Dermis blood vessel endothelial cell (primary cell): ENCODE measurements at places on chromosomes 13 and 19. TPM values are rescaled to one million over a fixed set of nuclear protein-coding genes. Genes with fewer than 3 reads are reported as not detected.

DNA sequence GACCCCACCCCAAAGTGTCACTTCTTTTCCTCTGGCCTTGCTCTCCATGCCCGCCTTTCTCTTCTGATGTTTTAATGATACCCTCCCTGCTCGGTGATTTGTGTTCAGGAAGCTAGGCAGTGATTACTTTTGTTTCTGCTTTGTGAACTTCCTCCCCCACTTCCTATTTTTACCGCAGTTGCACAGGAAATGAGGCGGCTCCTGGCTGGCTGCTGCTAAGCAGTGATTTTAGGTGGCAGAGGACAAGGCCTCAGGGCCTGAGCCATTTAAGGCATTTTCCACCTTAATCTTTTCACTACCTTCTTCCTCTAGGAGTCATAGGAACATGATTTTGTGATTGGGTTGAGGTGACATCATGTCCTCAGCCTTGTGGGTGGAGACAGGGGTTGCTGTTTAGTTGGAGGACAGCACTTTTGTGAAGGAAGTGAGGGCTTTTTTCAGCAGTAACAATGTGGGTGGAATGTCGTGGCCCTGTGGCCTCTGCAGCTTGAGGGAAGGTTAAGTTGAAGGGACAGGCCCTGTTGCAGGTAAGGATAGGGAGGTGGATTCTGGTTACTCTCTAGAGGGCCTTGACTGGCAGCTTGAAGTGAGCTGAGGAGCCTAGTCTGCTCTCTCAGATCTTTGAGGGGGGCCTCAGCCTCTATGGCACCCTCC lies 15.7 kb downstream of the GARRE1 start:
- peak; percentile 99 for DNase-seq

DNA sequence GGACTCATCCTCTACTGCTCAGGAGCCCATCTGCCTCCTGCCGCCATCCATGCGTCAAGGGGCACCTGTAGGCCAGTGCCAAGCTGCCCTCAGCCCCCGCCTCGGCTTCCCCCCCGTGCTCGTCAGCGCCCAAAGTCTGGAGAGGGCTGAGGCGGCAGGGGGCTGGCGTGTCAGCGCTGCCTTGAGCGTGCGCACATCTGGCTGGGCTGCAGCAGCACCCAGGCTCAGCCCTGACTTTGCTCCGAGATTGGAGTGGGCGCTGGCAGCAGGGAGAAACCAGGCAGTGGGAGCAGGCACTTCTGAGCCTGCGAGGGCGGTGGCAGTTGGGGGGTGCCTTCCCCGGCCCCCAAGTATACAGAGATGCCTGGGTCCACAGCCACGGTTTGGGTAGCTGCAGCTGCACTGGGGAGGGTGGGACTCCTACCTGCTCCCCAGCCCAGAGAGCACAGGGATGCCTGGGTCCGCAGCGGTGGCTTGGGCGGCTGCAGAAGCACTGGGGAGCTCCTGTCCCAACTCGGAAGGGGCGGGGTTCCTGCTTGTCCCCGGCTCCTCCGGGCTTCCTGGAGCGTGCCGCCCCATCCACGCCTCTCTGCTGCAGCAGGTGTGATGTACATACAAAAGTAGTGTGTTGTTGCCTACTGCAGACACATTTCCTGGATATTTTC lies 44.8 kb upstream of the LPAR6 start:
- no peak for DNase-seq

The BEST2 gene
- total RNA-seq: not detected in 2 replicates

GRCh38 chr13:60453490-60453889 lies 56.5 kb downstream of the TDRD3 start:
- no peak for DNase-seq

- DNase-seq: no peak
Observed at GRCh38 chr19:54902061-54902460, 3.9 kb upstream of the NCR1 start.

- DNase-seq: no peak
Observed at GRCh38 chr19:52536448-52536800, 9.0 kb downstream of the ZNF808 start.

- no peak for DNase-seq
Observed at GRCh38 chr13:81498969-81499368, 1158.0 kb upstream of the SPRY2 start.

The ZNF83 gene
- 40.9 and 72.3 TPM in 2 replicates for total RNA-seq

- DNase-seq: no peak
Observed at GRCh38 chr13:26718146-26718545, 42.4 kb downstream of the GPR12 start.

- DNase-seq: no peak
Observed at GRCh38 chr13:79225487-79226232, 180.4 kb downstream of the RBM26 start.

The CACTIN gene
- total RNA-seq: 30.8 and 39.2 TPM in 2 replicates

The LILRA6 gene
- total RNA-seq: not detected in 2 replicates

The KLF1 gene
- total RNA-seq: 0.17 TPM in 1 of 2 replicates, not detected in the other

The GNA15 gene
- under 0.01 and 0.23 TPM in 2 replicates for total RNA-seq

- no peak for DNase-seq
Observed at GRCh38 chr19:50512999-50513745, 541 bp downstream of the ASPDH start.

DNA sequence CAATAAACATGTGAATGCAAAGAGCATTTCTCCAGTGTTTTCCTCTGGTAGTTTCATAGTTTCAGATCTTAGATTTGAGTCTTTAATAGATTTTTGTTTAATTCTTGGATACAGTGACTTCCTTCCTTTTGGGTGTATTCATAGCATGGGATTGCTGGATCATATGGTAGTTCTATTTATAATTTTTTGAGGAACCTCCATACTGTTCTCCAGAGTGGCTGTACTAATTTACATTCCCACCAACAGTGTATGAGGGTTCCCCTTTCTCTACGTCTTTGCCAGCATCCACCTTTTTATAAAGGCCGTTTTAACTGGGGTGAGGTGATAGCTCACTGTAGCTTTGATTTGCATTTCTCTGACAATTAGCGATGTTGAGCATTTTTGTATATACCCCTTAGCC lies 9.3 kb upstream of the CALM3 start:
- DNase-seq: no peak

The ZNF850 gene
- total RNA-seq: 2.6 and 4.8 TPM in 2 replicates

DNA sequence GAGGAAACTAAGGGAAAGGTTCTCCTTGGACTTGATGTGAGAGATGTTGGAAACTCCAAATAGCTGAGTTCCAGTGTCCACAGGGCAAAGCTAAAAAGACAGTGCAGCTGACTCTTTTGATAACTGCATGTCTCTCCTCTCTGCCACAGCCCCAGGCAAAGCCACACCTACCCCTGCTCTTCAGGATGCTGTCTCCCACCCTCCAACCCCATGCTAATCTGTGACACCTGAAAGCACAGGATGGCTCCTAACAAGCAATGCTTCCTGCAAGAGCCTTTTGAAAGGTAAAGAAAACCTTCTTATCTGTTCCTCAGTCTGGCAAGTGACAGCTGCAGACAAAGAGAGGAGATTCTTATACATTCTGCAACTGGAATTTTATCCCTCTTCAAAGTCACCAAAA lies 14.5 kb downstream of the SLC46A3 start:
- no peak for DNase-seq

DNA sequence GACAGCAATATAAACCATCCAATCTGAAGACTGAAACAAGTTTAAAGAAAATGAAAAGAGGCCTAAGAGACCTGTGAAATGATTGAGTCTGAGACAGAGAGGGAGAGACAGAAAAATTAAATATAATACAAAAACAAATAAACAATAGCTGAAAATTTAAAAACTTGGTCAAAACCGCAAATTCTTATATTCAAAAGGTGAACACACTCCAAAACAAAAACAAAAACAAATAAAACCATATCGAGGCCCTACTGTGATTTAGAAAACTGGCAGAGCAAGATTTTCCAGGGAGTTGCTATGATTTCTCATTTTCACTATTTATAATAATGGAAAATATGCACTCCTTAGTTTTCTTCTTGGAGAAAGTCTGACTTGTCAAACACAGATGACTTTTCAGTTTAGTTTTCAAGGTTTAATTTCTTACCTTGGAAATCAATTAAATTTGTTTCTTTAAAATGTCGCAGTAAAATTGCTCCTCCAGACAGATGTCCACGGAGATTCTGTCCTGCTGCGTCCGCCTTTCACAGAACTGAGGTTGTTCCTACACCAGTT lies 1420.3 kb downstream of the UQCRFS1 start:
- DNase-seq: no peak

The LILRA1 gene
- total RNA-seq: not detected in 2 replicates

The ZFP36 gene
- 1.0 and 2.4 TPM in 2 replicates for total RNA-seq

DNA sequence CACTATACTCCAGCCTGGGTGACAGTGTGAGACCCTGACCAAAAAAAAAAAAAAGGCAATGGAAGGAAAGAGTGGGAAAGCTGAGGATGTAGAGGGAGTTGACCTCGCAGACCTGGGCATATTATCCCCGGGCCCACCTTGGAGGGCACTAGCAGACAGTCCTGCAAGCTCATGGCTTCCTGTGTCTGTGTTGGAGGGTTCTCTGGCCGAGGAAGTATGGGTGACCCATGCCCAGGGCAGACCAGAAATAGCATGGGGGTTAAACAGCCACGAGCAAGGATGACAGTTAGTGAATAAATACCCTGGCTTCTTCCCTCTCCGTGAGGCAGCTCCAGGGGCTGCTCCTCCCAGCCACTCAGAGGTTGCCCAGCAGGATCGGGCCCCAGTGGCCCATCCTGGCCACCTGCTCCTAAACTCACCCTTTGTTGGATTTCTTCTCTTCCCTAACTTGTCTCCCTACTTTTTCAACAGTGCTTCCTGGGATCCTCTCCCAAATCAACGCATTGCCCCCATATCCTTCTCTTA lies 485.8 kb downstream of the ZNF536 start:
- DNase-seq: no peak

The WDR62 gene
- 2.2 and 8.0 TPM in 2 replicates for total RNA-seq

DNA sequence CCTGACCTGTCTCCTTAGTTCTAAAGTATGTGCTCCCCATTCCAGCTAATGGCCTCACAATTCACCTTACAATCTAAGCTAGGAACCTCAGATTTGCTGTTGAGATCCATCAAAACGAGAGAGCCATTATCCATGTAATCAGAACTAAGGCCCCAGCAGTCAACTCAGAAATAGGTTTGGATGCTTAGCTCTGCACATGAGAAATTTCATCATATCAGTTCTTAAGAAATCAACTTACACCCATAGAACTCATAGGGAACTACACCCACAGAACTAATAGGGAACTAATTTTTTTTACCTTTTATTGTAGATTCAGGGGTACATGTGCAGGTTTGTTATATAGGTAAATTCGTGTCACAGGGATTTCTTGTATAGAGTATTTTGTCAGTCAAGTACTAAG lies 28.7 kb downstream of the CYSLTR2 start:
- DNase-seq: no peak

DNA sequence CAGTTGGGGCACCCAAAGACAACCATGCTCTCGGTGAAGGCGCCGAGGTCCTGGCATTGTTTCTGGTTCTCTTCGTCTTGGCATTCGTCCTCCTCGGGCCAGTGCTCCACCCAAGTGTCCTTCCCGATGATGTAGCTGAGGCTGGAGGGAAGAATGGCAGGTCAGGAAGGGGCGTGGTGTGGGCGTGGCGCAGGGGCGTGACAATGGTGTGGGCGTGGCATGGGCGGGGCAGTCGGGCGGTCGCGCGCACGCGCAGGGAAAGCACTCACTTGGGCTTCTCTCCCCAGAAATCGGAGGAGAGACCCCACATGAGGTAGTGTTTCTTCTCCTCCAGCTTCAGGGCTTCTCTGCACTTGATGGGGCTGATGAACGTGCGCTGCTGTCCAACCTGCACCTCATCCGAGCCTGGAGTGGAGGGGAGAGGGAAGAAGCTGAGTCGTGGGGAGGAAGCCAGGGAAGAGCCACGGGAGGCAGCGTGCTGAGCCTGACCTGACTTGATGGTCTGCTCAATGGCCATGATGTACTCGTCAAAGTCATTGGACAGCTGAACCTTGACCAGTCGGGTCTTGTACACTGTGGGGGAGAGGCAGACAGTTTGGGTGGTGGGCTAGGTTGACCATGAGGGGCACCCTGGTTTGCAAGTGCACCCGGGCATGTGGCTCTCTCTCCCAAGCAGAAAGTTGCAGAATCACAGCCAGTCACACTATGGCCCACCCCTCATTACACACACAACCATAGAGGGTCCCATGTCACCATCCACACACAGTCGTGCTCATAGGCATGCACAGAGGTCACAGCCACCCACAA lies 8.1 kb upstream of the TNFSF14 start:
- DNase-seq: peak; percentile 45

The PLPP2 gene
- total RNA-seq: 14.3 and 25.8 TPM in 2 replicates

DNA sequence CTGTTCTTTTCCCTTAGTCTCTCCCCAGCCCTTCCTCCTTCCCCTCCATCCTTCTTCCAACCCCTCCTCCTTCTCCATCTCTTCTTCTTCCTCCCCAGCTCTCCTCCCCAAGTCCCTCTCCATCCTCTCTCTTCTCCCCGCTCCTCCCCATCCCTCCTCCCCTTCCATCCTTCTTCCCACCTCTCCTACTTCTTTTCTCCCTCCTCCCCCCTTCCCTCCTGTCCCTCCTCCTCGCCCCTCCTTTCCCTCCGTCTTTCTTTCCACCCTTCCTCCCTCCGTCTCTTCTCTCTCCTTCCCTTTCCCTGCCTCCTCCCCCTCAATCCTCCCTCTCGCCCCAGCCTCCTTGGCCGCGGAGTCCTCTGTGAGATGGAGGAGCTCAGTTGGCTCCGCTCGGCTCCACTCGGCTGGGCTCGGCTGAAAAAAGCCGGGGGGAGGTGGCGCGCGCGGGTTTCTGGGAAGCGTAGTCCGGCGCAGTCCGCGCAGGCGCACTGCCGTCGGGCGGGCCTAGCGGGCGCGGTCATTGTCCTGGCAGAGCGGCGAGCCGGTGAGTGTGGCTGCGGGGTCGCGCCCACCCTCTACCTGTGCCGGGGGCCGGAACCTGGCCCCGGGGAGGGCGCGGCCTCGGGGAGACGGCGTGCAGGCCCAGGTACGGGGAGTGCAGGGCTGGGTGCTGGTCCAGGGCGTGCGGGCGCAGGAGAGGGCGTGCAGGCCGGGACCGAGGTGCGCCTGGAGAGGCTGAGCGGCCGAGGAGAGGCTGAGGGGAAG lies at the start of gene ZNF71:
Gene ZNF71, plus strand, starts transcription at position 520 of the 765 bp plus-strand sequence. CDS start 6,257 bp downstream, outside the sequence.
- DNase-seq: peak; percentile 92

GRCh38 chr19:5081443-5082161 lies 112.7 kb downstream of the KDM4B start:
- DNase-seq: no peak
